ENCODE measurements at places on chromosomes 6 and 20.

DNA sequence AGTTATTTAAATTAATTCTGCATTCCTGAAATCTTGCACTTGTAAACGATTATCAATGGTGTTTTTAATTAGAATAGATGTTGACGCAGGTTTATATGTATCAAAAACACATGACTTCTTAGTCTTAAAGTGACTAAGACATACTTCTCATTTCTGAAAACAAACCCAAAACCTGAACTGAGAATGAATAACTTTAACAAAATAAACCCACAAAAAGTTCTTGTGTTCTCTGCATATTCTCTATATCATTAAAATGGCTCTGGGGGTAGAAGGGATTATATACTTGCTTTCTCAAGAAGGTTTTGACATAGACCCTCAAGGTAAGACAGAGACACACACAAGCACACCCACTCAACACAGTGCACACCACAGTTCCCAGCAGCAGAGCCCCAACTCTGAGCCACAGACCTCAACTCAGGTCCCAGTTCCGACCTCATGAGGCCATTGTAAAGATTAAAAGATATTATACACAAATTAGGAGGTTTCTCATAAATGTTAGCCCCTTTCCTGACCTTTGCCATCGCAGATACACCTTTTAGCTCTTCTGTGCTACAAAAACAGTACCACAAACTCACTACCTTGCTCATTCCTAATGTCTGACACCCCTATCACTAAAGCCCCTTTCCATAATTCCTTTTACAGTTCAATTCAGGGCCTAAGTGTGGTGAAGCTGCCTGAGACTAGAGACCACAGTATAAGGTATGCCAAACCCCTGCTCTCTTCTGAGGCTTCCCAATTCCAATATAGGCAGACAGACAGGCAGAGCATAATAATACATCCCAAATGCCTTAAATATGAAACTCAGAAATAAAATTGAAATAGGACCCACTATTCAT, 267.8 kb downstream of the PTPRK start:
- DNase-seq: no peak

- no peak for DNase-seq
Observed at GRCh38 chr6:41059556-41059955, 6.6 kb downstream of the APOBEC2 start.

GRCh38 chr6:74720923-74721322, 484.9 kb downstream of the COL12A1 start:
- no peak for DNase-seq

- peak; percentile 25 for DNase-seq
Observed at GRCh38 chr20:35604449-35604747, 11.2 kb upstream of the SPAG4 start.

DNA sequence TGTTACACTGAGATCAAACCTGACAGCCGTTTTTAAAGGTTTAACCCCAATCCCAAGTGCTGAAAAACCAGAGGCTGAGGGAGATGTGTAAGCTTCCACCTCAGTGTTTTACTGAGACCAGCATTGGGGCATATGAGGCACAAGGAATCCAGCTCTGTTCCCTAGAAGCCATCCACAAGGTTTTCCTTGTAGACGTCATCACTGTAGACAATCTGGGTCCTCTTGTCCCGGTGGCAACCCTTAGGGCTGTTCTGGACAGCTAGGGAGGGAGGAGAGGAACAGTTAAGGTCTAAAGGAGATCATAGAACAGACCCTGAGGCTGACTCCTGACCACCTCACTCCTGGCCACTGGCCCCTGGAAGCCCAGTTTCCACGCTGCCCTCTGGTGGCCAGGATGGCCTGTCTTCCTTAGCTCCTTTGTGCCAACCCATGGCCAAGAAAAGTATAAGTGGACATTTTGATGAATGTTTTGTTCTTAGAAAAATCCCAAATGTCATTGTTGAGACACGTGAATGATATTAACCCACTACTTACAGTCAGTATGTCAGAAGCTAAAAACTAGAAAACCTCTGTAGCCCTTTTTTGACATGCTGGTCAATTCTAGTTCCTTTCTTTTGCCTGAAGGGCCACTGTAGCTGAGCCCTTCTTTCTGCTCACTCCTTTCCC, 6.4 kb downstream of the CFB start:
- DNase-seq: peak; percentile 42

- DNase-seq: no peak
Observed at GRCh38 chr6:137181891-137182653, 8.6 kb upstream of the IL22RA2 start.

DNA sequence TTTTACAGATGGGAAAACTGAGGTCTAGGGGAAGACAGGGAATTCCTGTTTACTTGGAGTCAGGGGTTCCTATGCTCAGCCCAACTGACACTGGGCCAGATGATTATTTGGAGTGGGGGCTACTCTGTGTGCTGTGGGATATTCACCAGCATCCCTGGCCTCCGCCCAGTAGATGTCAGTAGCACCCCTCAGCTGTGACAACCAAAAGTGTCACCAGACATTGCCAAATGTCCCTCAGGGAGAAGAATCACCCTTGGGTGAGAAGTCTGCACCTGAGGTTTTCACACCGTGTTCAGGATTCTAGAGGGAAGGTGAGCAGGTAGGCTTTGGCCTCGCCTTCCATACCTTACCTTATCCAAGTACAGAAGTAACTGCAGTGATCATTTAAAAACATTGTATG, 27.6 kb downstream of the CDH26 start:
- no peak for DNase-seq

Data from CD4-positive, alpha-beta T cell treated with Interleukin-1 beta for 1 hour (primary cell).